SJCRH30 (cell line): ENCODE measurements at places on chromosomes 2 and 18.

DNA sequence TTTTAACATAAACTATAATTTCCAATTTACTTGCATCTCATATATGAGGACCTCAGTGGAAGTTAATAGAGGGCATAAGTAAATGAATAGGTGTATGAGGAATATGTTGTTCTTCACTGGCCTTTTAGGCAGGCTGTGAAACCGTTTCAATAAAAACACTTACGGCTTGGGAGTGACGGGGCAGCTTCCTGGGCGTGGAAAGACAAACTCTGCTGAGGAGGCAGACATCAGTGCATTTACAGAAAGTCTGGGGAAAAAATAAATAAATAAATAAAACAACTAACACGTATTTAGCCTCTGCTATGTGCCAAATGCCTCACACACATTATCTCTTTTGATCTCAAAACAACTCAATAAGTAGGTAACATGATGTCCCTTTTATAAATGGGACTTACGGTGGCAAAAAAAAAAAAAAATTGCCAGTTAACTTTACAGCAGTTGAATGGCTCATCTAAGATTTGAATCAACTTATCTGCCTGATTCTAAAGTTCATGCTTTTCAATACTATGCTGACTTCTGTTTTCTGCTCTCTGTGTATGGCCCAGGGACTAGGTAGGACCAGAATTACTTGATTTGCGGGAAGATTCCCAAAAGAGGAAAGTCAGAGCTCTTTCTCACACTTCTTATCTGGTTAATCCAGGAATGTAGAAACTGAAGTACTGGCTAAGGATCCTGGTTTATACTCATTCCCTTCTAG lies 77.5 kb upstream of the LRATD1 start:
- no peak for DNase-seq

DNA sequence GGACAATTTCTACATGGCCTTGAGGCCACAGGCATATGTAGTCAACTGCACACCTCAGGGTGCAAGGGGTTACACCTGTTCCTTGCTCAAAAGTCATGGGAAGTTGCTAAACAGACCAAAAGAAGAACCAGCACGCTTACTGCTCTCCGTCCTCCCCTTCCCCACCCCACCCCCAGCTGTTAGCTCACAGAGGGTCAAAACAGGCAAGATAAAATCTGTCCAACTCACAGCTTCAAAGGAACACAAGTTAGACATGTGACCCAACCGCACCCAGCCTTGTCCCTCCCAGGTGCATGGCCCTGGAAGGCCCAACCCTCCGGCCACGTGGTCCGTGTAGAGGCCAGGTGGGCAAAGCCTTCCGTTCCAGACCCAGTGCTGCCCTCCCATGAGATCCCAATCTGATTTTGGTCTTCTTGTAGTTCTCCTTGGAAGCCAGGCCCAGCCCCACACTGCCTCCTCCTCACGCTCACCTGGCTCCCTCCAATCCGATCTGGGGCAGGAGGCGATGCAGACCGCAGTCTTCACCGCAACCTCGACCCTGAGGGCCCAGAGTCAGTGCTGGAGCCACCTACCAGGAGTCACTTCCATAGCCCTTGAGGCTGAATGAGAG lies 14.5 kb upstream of the ASPRV1 start:
- DNase-seq = no peak

DNA sequence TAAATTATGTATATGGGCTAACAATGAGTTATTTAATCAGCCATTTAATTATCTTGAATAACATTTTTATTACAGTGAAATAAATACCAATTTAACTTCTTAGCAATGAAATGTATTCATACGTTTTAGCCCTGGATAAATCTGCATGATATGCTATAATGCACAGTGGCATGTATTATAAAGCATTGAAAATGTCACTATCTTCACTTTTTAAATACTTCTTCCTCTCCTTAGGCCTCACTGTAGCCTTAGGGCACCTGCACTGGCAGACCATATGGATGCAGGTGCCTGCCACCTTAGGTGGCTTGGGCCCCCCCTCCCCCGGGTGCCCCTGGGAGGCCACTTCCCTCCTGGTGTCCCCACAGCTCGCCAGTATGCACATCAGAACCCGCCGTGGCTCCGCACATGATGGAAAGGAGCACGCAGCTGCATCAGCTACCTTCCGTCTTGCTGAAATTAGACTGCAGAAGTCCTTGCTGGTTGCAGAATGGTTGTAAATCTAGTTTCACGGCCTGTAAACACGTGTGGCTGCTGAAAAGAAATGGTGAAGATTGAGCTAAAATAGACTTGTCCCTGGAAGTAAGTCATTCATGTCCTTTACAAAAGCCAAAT lies 56.7 kb downstream of the ADI1 start:
- no peak for DNase-seq

- no peak for DNase-seq
These were observed 939.2 kb upstream of the NRXN1 start for GRCh38 chr2:51971136-51971535.

GRCh38 chr2:62089658-62090057 lies 106.3 kb upstream of the B3GNT2 start:
- no peak for DNase-seq

GRCh38 chr18:13574355-13574754 lies 152.0 kb downstream of the FAM210A start:
- DNase-seq = no peak

DNA sequence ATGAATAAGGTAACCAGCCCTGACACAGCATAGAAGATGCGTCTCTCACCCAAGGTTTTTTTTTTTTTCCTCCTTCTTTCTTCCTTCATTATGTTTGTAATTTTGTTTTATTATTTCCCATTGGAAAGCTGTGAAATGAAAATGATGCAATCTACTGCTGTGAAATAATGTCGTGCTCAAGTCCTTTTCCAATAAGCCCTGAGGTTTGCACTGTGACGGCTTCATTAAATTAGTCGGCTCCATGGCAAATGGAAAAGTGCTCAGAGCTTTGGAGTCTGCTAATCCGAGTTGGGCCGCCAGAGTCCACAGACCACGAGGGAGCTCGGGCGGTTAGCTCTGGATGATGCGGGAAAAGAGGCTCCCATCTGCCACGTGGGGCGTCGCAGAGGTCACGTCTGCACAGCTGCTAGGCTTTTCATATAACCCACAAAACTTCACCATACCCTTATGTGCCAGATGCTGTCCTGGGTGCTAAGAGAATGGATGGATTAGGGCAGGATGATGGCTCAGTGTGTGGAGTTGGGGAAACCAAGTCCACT lies 92.3 kb upstream of the CAPN13 start:
- DNase-seq = no peak

DNA sequence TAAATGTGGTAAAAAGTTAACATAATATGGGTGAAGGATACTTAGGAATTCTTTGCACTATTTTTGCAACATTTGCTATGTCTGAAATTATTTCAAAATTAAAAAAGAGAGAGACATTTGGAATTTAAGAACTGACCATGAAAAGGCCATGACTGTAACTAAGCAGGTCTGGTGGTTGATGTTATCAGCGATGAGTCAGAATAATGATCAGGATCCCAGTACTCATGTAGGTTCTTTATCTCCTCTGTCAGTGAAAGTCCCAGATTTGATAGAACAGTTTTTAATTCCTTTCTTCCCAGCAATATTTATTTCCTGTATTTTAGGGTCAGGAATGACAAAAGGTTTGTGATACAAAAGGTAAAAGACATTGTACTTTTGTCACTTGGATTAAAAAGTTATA lies 242.4 kb upstream of the ZNF521 start:
- DNase-seq = no peak

DNA sequence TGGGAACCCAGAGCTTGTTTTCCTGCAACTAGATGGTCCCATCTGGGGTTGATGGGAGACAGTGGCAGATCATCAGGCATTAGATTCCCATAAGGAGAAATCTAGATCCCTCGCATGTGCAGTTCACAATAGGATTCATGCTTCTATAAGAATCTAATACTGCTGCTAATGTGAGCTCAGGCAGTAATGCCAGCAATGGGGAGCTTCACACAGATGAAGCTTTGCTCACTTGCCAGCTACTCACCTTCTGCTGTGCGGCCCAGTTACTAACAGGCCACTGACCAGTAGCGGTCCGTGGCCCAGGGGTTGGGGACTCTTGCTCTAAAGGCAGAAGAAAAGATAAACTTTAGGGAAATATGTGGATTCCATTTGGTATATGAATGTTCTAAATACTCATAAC lies 192.9 kb downstream of the AFF3 start:
- no peak for DNase-seq

- no peak for DNase-seq
These were observed 332.8 kb downstream of the TXNL1 start for GRCh38 chr18:56305583-56305982.

GRCh38 chr2:126655500-126656430 lies at the start of gene GYPC:
TSS of gene GYPC (plus strand) at chr2:126656158. CDS start at chr2:126656264, 106 bp downstream.
- peak; percentile 62 for DNase-seq

DNA sequence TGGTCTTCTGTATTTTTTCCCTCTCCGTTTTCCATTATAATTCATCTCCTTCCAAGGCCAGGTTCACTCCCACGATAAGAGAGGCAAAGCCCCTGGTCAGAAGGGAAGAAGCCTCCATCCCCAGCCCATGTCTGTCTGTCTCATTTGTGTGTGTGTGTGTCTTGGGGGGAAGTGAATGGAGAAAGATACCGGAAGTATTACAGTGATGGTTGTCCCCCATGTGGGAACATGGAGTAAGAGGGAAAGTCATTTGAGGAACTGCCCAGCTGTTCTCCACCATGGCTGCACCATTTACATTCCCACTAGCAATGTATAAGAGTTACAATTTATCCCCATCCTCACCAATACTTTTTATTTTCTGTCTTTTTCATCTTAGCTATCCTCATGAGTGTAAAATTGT lies 113.6 kb upstream of the ATP8B1 start:
- no peak for DNase-seq

GRCh38 chr2:74954500-74954874 lies 4.0 kb upstream of the POLE4 start:
- DNase-seq = no peak

- no peak for DNase-seq
These were observed 152.6 kb downstream of the EXOC6B start for GRCh38 chr2:72673279-72673678.

GRCh38 chr2:230931556-230932231 lies 6.7 kb upstream of the GPR55 start:
- DNase-seq = no peak

DNA sequence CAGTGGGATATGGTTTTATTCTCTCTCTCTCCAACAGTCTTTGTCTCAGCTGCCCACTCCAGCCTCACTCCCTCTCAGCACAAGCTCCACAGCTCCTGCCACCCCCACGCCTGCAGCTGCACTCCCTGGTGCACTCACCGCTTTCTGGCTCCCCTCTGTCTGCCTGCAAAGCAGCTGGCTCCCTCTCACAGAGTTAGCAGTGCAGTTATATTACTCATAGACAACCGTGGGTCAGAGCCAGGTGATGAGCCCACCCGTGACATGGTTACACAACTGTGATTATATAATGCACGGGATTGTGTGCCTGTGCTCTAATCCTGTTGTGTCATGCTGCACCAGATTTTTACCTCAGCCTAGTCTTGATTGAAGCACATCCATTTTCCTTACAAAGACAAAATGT lies 276.9 kb upstream of the CHAC2 start:
- peak; percentile 80 for DNase-seq

DNA sequence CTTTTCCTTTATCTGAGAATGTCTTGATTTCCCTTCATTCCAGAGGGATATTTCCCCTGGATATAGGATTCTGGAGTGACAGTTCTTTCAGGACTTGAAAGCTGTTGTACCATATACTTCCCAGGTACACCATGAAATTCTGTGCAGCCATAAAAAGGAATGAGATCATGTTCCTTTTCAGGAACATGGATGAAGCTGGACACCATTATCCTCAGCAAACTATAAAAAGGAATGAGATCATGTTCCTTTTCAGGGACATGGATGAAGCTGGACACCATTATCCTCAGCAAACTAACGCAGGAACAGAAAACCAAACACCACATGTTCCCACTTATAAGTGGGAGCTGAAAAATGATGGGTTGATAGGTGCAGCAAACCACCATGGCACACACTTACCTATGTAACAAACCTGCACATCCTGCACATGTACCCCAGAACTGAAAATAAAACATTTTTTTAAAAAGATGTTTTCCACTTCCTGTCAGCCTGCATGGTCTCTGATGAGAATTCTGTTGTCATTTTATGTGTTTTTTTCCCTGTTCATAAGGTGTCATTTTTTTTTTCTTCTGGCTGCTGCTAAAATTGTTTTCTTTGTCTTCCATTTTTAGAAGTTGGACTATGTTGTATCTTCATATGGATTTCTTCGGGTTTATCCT lies 133.3 kb downstream of the DNAH6 start:
- no peak for DNase-seq
